ENCODE measurements at places on chromosomes 2 and 18.
A peak's percentile ranks its signal among the peaks of the same experiment; 100 is the strongest.

GRCh38 chr2:168086851-168087250 is 160.5 kb downstream of the STK39 start:
- no peak for DNase-seq
- H3K4me3 ChIP-seq = no peak overlapping the region
- H3K4me1 ChIP-seq = peaks cover 30% of the 10 kb centered on the region

DNA sequence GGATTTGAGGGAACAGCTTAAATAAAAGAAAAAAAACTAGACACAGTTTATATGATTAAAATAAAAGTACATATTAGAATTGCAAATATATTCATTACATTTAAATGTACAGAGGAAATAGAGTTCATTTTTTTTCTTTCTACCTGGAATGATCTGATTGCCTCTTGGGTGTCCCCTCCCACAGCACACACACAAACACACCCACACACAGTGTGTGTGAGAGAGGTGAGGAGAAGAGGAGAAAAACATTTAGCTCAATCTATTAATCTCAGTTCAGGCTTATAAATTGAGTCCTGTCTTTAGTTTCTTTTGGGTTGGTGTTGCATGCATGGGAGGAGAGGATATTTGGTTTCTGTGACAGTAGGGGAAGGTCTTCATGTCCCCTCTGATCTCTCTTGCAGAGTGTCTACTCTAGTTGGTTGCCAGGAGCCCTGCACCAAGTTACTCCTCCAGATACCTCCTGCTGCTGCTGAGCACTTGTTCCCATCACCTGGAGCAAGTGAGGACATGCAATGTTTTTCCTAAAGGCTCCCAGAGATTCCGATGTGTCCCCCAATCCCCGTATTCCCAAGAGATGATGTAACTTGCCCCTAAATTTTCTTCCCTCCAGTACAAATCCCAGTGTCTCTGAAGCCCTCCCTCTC is 50.8 kb upstream of the REG3A start:
- H3K36me3 ChIP-seq = no peaks in the 10 kb centered on the region
- H3K27ac ChIP-seq = no peak overlapping the region
- DNase-seq = no peak
- H3K27me3 ChIP-seq = no peaks in the 10 kb centered on the region
- H3K4me1 ChIP-seq = no peaks in the 10 kb centered on the region

DNA sequence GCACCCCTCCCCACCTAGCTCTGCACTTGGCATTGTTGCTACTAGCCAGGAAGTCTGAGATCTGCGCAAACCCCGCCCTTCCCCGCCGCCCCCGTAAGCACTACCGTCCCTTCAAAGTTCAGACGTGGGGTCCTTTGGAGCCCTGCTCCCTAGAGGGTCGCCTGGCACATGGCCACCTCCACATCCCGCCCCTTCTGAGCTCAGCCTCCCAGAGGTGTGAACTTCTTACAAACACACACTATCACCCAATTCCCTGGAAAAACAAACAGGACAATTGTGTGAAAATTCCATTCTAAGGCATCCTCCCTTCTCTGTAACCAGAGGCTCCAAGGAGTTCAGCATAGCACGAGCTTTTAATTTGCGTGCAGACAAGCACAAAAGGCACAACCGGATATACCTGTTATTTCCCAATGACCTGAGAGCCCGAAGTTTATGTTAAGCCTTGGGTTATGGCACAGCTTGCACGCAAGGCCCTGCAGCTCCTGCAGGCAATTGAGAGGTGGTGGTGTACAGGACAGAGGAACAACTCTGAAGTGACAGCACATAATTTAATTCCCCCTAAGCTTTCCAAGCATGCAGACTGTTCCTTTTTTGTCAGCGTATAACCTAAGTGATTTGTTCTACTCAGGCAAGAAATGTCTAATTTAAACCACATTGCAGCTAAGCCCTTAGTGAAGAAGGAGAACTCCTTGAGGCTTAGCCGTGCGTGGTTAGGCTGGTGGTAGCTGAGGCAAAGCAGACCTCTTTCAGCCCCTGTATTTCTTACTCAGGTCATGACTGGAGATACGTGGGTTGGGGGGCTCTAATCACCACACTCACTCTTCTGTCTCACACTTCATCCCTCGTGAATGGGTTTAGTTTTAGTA is 20.3 kb upstream of the CYP1B1 start:
- no peak overlapping the region for H3K4me3 ChIP-seq
- no peaks in the 10 kb centered on the region for H3K36me3 ChIP-seq
- DNase-seq = no peak
- H3K4me1 ChIP-seq = peaks cover 9% of the 10 kb centered on the region

DNA sequence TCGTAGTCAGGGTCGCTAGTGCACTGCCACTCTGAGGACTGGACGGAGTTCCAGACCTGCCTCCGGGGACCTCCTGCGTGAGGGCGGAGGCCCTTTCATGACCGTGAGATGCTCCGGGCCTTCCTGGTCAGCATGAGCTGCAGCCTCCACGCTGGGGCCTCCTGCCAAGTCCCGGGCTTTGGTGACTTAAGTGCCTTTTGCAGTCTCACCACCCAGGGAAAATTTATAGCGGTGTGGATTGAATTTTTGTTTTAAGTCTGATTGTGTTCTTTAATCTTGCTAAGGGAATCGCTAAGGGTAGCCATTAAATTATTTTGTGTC is 33.6 kb downstream of the CHRNA1 start:
- H3K4me1 ChIP-seq = peaks cover 9% of the 10 kb centered on the region
- H3K4me3 ChIP-seq = peak overlapping the region; percentile 77
- H3K27me3 ChIP-seq = peaks cover 3% of the 10 kb centered on the region
- H3K36me3 ChIP-seq = no peaks in the 10 kb centered on the region
- no peak overlapping the region for H3K27ac ChIP-seq

DNA sequence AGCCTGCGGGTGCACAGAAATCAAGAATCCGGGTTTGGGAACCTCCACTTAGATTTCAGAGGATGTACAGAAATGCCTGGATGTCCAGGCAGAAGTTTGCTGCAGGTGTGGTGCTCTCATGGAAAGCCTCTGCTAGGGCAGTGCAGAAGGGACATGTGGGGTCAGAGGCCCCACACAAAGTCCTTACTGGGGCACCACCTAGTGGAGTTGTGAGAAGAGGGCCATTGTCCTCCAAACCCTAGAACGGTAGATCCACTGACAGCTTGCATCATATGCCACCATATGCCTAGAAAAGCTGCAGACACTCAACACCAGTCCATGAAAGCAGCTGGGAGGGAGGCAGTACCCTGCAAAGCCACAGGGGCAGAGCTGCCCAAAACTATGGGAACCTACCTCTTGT is 833.0 kb downstream of the TMEM182 start:
- H3K4me3 ChIP-seq = no peak overlapping the region
- H3K36me3 ChIP-seq = no peaks in the 10 kb centered on the region
- H3K27me3 ChIP-seq = no peaks in the 10 kb centered on the region
- no peaks in the 10 kb centered on the region for H3K4me1 ChIP-seq
- DNase-seq = no peak

DNA sequence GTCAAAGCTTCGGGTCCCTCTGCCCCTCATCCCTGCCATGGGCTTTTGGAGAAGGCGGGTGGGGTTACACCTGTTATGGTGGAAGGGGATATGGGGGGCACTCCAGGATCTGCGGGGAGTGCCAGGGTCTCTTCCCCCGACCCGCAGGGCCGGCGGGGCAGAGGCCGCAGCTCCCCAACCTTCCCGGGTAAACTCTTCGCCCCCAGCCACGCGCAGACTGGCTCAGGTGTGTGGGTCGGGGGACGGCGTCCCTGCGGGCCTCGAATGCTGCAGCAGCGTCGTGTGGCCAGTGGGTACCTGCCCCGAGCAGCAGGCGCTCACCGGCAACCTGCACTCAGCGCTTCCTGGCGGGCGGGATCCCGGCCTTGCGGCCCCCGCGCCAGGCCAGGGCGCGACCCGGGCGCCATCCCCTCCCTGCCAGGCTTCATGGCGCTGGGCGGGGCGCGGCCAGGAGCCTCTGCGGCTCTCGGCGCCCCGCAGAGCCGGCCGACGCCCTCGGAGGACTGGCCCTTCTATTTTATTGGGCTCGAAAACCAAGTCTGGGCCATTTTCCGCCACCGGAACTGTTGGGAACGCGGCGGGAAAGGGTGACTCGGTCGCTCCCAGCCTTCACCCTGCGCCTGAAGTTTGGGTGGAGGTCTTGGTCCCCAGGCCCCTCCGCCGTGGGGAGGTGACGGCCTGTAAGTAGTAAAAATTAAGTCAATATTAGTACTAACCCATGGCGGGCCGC is 4.5 kb downstream of the GBX2 start:
- DNase-seq = no peak
- H3K4me1 ChIP-seq = peaks cover 11% of the 10 kb centered on the region
- H3K4me3 ChIP-seq = no peak overlapping the region
- H3K27ac ChIP-seq = no peak overlapping the region
